Calu3 (cell line): ENCODE measurements at places on chromosomes 13 and 19. TPM values are rescaled to one million over a fixed set of nuclear protein-coding genes. Genes with fewer than 3 reads are reported as not detected.

Gene KLC3
- total RNA-seq = 3.3 and 4.5 TPM in 2 replicates

Gene MEX3D
- total RNA-seq = 41.4 and 42.0 TPM in 2 replicates

Gene KLK3
- total RNA-seq = not detected in 2 replicates

Gene FXYD1
- 1.6 and 2.0 TPM in 2 replicates for total RNA-seq

Gene HAUS8
- 15.7 and 20.5 TPM in 2 replicates for total RNA-seq

Gene CD37
- not detected in 2 replicates for total RNA-seq

Gene MEDAG
- total RNA-seq = 1.6 and 2.3 TPM in 2 replicates
